Activated CD4-positive, CD25-positive, alpha-beta regulatory T cell (primary cell): ENCODE measurements at places on chromosomes 2 and 18.

DNA sequence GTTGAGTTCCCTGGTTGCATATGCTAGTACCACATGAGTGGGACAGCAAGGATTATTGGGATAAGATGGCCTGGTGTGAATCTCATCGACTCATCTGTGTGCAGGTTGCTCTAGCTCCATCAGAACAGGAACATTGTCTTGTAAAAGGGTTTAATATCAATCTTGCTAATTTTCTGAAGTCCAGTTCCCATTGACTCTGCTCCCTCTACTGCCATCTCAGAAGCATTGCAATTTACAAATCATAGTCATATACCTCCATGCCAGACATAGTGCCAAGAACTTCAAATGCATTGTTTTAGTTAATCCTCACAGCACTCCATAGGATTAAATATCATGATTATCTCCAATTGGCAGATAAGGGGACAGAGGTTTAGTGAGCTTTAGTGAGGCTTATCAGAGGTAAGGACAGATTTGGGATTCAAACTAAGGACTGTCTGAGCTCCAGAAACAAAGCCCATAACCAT lies 4.8 kb upstream of the STAT4 start:
- DNase-seq: no peak

GRCh38 chr2:109242654-109243331 lies 113.8 kb downstream of the SH3RF3 start:
- DNase-seq: no peak

DNA sequence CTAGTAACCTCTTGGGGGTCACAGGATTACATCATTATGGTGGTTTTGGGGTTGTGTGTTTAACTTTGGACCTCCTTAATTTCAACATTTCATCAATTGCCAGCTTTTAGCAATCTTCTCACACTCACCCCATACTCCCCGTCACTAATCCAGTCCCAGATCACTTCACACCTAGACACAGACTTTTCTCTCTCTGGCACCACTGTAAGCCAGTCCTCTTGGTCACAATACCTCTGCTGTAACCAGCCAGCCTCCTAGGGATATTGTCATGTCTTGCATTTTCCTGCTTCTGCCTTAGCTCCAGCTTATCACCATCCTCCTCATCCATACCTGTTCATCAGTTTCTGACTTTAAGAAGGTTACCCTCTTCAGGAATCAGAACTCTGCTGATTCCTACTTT lies 1.6 kb upstream of the STK17B start:
- no peak for DNase-seq

DNA sequence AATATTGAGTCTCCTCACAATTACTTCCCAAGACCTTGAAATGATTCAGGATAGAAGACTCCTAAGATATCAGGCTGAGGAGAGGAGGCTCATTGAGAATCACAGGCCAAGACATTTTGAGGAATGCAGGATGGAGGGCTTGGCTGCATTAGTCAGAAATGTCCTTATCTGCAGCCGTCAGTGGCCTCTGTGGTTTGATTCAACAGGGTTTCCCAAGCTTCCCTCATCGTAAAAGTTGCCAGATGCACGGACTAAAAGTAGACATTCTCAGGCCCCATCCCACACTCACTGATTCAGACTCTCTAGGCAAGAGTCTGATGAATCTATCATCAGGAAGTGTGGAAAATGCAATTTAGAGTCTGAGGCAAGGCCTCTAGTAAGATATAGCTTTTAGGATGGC lies 34.0 kb upstream of the TMEM178A start:
- no peak for DNase-seq

DNA sequence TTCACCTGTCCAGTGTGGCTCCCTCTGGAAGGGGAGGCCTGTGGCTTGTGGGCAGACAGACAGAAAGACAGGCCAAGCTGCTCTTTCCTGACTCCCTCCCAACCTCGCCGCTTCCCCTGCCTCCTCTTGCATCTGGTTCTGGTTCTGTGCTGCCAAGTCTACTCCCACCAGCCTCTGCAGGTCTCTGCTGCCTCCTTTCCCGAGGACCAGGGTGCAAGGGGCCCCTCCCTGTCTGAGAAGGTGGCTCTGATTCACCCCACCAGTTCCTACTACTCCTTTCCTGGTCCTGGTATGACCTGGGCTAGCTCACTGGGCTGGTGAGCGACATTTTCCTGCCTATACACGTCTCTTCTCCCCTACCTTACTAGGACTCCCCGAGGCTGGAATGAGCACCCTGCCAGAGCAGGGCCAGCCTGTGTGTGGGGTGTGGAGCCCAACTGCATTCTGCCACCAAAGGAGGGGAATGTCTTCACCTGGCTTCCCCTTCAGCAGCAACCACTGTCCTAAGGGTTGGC lies 238.5 kb downstream of the CELF4 start:
- DNase-seq: no peak

DNA sequence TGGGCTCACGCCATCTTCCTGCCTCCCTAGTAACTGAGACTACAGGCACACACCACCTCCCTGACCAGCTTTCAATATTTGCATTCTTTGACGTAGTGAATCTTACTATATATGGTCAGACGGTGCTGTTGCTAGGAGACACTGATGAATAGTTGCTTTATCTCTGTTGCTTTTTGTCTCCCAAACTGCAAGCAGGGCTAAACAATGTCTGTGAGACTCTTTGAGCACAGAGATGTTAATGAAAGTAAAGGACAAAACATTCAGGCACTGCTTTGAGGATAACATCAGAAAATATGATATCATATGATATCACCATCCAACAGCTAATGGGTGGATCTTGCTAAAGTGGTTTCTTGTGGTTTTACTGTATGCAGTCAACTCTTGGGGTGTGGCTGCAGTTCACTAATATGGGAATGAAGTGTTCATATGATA lies 43.0 kb downstream of the EMILIN2 start:
- DNase-seq: no peak

GRCh38 chr2:201432038-201432620 lies 19.1 kb downstream of the TRAK2 start:
- no peak for DNase-seq

DNA sequence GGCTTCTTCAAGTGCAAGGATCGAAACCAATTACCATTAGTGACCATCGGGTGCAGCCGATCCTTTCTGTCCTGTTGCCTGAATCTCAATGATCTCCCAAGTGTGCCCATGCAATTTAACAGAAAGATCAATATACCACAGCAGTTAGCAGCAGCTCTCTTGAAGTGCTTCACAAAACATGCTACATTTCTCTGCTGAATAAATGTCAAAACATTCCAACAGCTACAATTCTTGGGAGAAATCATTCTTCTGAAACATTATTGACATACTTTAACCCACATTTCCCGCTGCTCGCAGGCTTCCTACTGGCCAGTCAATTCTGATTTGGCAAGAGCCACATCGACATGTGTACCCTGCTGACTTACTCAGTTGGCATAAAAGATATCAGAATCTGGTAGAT lies 907.7 kb downstream of the TMEM182 start:
- no peak for DNase-seq

DNA sequence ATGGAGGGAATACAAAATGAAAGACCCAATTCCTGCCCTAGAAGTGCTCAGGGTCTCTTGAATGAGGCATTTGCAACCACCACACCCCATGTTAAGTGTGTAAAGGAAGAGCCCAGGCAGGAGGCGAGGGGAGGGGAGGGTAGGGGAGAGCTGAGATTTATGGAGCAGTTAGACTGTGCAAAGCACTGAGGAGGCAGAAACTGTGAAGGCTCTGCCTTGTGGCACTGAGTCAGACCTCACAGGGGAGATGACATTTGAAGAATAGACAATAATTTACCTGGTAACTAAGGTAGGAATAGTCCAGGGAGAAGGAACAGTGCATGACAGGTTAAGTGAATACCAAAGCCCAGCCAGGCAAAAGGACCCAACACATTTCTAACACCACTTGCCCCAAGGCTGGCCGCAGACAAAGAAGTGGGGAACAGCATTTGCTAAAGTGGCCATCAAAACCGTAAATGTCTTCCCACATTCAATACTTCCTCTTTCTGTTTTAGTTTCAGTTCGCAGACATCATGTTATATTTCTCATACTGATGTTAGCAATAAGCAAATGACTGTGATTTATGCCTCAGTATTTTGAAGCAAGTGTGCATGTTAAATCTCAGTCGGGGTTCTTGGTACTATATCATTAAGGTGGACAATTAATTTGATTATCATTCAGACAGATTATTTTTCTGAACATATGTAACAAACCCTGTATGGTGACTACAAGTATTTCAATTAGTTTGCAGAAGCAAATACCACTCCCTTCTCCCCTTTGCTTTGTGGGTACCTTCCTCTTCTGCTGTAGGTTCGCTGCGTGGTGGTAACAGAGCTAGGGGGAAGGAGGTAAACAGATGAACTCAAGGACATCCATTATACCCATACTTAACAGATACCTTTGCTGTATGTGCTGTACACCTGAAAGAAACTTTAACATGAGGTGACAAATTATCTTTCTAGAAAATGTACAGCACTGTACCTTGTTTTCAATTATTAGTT lies 27.5 kb downstream of the CDH20 start:
- no peak for DNase-seq
